ENCODE measurements at places on chromosomes 13 and 19.

GRCh38 chr19:4536798-4537197 lies 1.8 kb upstream of the PLIN5 start:
- no peak for DNase-seq

DNA sequence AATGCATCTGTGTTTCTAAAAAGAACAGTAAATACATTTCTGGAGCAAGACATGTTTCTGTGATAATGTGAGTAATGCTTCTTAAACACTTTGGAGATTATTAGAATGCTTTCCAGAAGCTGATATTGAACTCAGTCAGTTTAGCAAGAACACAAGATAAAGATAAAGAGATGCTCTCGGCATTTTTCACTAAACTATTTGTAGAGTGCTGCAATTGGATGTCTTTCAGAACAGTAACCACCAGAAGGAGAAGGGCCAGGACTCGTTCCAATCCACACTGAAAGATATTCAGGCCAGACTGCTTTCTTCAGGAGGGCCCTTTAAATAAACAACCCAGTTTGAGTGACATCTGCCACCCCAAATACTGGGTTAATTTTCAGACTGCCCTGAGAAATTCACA lies 456.0 kb downstream of the TBC1D4 start:
- DNase-seq: no peak

DNA sequence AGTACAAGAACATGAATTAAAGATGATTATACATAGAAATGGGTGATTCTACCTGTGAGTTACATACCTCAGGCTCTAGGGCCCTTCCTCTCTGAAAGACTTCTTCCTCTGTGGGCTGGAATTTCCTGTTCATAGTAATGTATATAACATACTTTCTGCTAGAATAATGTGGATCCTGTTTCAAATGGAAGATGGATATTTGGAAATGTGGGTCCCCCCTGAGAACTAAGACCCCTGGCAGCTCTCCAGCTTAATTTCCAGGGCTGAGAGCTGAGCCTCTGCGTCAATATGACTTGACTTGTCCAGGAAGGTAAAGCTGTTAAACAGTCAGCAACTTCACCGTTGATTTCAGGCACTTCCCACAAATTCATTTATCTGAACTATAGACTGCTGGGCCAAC lies 296.3 kb downstream of the NALCN start:
- DNase-seq: no peak

DNA sequence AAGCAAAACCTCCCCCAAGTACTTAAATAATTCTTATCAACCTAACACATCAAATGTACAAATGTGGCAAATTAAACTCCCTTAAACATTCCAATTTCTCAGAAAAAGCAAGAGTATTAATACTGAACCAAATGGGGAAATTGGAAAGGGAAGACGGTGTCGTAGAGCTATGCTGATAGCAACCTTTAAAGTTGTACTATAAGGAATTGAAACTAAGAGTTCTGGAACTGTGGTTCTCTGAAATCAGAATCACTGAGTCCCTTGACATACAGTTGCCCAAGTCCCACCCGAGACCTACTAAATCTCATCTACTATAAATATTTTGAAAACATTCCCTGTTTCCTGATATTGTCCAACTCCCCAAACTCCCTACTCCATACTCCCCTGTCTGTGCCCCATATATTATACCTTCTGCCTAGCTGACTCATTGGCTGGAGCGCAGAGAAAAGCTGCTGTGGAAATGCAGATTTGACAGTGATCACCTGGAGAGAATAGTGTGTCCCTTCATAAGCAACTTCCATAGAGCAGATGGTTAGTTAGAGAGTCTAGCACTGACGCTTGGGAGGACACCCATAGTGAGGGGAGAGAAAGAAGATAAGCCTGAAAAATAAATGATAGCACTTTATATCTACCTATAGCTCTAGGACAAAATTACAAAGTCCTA lies 51.4 kb upstream of the ITM2B start:
- DNase-seq: no peak

GRCh38 chr19:41529484-41530183 lies 46.3 kb upstream of the CEACAM21 start:
- no peak for DNase-seq

GRCh38 chr19:14048443-14049153 lies 13.3 kb downstream of the PALM3 start:
- peak; percentile 82 for DNase-seq

DNA sequence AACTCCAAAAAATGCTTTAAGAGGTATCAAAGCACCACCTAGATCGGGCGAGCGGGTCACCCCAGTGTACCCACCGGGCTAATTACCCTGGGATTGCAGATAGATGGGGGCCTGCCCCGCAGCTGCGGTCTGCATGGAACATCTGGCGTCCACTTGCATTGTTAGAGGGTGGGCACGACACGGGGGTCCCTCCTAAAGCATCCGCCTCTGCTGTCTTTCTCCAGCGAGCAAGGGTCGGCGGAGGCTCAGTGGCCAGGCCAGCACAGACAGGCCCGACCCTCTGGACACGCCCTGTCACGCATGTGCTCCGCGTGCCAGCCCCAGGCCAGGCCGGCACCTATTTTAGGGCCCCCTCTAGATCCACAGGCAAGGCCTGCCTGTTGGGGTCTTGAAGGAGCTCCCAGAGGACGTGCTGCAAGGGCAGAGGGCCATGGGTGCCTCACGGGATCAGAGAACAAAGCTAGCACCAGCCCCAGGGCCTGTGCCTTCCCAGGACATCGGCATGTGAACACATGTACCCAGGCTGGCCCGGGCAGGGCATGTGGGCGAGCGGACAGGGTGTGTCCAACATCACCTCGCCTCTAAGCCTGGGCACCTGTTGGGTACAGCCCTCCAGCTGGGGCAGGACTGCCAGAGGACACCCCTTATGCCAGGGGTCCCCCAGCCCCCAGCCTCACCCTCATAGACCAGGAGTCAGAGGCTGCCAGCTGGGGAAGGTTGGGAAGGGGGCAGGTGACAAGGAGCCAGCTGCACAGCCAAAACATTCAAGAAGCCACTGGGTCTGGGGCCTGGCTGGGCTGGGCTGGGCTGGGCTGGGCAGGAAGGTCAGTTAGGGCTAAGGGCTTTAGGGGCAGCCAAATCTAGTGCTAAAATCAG lies 35.6 kb upstream of the NANOS3 start:
- DNase-seq: no peak

GRCh38 chr19:18683109-18683957 lies at the start of gene CRTC1:
CRTC1 (plus strand) TSS chr19:18683680; CDS start chr19:18683703, 23 bp downstream.
- peak; percentile 88 for DNase-seq

DNA sequence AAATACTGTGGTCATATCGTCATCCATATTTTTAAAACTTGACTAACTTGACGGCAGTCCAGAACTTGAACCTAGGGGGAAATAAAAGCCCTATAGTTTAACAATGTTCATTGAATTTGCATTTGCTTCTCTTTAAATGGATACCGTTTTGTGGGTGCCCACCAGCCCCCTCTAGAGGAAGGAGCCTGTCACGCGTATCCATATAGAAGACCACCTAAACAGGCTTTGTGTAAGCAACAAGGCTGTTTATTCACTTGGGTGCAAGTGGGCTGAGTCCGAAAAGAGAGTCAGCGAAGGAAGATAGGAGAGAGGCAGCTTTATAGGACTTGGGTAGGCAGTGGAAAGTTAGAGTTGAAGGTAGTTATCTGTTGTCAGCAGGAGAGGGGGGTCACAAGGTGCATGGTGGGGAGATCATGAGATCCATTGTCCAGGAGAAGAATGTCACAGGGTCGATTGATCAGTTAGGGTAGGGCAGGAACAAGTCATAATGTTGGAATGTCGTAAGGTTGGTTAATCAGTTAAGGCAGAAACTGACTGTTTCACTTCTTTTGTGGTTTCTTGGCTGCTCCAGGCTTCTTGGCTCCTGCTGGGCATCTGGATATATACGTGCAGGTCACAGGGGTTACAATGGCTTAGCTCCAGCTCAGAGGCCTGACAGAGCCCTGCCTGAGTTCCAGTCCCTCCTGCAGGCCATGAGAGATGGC lies 42.5 kb upstream of the ANKRD10 start:
- no peak for DNase-seq

- no peak for DNase-seq
Observed at GRCh38 chr13:39254601-39255000, 216.3 kb downstream of the NHLRC3 start.

GRCh38 chr19:18013210-18014111 lies 5.5 kb downstream of the ARRDC2 start:
- DNase-seq: no peak

GRCh38 chr13:111093634-111094033 lies 21.5 kb upstream of the ARHGEF7 start:
- no peak for DNase-seq

DNA sequence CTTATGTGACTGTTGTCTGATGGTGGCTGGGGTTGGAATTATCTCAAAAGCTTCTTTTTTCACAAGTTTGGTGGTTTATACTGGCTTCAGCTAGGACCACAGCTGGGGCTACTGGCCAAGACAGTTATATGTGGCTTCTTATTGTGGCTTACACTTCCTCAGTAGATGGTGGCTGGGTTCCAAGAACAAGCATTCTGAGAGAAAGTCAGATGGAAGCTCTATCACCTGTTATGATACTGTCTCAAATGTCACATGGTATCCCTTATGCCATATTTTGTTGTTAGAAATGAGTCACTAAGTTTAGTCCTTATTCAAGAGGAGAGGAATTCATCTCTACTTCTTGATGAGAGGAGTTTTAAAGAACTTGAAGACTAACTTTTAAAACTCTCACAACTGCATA lies 41.6 kb downstream of the NDFIP2 start:
- no peak for DNase-seq

- DNase-seq: no peak
Observed at GRCh38 chr19:51771376-51772130, 10.6 kb downstream of the FPR2 start.

- DNase-seq: no peak
Observed at GRCh38 chr19:32945260-32945659, 26.5 kb downstream of the CEP89 start.

DNA sequence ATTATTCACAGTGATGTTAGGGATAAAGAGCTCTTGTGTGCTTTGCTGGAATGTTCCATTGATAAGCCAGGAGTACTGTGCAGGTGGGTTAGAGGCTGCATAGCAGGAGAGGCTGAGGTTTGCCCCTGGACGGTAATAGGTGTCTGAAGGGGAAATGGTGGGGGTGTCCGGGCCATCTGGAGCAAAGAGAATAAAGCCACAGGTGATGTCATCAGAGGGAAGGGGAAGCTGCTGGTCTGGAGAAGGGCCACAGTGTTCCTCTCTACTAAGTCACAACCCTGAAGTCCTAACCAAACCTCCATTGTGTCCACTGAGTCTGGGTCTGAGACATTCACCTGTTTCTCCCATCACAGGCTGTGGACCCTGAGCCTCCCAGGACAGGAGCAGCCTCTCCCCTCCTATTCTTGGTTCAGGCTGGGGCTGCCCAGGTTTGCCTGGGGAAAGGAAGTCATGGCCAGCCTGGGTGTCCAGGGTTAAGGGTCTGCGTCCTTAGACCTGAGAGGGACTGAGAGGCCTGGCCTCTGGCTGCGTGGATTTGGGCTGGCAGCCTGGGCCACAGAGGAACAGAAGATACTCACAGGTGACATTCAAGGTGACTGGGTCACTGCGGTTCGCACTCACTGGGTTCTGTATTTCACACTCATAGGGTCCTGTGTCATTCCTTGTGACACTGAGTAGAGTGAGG lies 6.8 kb downstream of the CEACAM1 start:
- DNase-seq: no peak

- no peak for DNase-seq
Observed at GRCh38 chr13:51348069-51348967, 8.8 kb downstream of the SERPINE3 start.

DNA sequence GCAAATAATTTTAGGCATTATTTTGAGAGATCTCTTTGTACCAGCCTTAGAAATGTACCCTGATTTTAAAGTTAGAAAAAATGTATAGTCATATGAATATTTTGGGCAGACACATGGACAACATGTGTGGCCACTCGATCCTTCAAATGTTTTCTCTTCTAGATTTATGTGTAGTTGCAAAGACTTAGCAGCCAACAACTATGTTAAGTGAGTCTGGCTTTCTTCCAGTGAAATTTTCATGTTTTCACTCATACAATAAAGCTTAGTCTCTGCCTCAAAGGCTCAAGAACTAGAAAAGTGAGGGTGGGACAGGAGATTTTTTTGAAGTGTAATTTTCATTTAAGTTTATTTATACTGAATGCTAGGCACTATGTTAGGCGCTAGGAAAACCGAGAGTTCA lies 207.7 kb upstream of the DACH1 start:
- no peak for DNase-seq

DNA sequence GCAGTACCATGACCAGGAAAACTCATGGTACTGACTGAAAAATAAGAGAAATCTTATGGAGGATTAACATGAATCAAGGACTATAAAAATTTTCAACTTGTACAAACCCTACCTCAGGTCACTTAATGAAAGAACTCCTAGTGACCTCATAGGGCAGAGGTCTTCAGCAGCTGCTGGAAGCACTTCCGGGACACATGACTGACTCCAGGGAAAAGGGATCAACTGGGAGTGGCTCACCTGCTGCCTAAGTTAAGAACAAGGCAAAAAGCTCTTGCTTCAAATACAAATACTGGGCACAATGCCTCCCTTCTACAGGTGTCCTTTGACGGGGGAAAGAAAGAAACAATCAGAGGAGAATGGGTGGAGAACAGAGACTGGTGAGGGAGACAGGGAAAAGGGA lies 18.6 kb downstream of the DOCK9 start:
- DNase-seq: no peak
